ENCODE measurements at places on chromosomes 7 and 10.

DNA sequence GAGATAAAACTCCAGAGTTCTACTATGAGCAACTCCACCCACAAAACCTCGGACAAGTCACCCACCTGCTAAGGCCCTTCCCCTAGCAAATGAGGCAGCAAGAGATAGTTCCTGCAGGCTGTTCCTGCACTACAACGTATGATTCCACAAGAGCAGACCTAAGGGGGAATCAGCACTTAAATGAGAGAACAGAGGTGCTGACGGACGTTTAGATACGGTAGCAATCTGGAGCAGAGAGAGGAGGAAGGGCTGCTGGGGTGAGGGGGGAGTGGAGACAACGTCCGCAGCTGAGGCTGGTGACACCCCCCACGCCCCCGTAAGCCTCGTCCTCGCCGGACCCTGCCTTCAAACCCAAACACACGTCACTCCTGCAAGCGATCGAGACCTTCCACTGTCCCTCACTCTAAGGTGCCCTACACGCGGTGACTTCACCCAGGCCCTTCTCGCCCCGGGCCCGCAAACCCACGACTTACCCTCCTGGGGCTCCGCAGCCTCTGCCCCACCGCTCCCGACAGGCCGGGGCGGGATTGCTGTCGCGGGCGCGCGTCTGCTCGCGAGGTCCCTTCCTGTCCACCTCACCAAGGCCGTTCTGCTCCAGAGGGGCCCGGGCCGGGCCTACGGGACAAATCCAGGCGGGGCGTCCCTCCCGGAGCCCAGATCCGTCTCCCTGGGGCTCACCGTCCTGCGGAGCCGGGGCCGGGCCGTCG lies 635 bp downstream of the ZNF12 start:
- DNase-seq, result no peak

- no peak for DNase-seq
Measured at GRCh38 chr7:112556633-112557032, 75.8 kb downstream of the LSMEM1 start.

DNA sequence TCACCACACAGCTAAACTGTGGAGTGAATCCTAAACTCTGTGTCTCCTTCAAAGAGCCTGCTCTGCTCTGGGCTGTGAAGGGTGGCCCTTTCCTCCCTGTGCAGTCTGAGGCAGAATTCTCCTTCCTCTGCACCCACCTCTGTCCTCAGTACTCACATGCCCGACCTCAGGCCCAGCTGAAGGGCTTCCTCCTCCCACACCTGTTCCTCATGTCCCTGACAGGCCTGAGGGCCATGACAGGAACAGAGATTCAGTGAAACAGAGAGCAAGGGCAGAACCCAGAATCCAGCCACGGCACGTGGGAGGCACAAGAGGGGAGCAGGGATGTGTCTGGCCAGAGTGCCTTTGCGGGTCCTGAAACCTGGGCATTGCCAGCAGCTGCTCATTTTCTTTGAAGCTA lies 13.9 kb downstream of the CREB3L2 start:
- DNase-seq, result no peak

DNA sequence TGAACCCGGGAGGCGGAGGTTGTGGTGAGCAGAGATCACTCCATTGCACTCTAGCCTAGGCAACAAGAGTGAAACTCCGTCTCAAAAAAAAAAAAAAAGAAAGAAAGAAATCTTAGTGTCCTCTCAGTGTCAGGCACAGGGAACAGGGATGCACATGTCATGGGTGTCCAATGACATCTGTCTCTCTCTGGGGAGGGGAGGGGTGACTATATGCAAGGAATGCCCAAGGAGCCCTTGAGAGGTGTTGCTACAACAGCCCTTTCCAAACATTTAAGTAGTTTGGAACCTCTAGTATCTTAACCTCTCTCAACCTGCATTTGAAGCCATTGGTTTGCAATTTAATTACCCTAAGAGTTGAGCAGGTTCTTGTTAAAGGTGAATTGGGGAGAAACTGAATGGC lies 28.9 kb downstream of the PDLIM1 start:
- DNase-seq, result no peak

DNA sequence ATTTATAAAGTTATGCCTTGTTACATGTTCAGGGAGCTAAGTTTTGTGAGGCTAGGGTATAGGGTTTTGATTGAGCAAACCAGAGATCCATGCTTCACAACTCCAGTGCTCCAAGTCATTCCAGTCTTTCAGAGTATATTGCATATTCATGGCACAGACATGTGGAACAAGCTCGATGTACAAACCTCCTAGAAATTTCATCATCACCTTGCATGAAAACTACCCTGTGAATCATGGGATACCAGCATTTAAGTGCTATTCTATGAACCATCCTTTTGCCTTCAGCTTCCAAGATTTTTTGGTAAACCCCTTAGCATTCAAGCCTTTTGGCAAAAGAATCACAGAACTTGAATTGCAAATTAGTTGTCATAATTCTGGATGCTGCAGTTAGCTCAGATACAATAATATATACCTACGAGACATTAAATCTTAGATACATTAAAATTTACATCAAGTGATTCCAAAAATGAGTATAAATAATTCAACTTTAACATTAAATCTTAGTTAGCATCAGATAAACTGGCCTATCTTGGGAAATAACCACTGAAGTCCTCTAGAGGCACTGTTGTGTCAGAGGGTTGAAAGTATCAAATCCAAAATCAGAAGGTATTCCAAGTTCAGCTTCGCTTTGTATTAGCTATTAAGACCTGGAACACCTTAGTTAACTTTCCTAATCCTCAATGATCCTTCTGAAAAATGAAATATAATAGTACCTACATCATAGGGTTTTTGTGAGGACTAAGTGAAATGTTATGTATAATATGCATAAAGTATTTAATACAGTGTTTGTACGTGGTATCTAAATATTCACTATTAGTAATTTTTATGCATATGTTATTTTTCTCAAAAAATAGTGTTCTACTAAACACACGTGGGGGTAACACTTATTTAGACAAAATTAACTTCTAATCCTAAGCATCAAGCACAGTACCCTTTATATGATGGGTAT lies 55.5 kb upstream of the CABCOCO1 start:
- no peak for DNase-seq

DNA sequence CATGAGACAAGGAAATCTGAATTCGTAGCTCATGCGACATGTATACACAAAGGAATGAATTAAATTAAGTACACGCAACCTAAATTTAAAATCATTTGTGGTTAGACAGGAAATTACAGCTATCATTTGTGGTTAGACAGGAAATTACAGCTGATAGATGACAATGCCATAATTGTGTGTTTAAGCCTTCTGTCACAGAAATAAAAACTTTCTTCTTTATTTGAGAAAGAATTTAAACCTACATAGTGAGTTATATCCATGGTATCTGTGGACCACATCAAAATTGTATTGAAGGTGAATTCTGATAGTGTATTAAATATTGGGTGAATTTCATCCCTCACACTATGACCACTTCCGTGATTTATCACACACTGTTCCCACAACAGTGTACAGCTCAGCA lies 362.9 kb downstream of the MAGI2 start:
- no peak for DNase-seq

GRCh38 chr7:155945670-155946325 lies 133.5 kb upstream of the SHH start:
- DNase-seq, result no peak

GRCh38 chr10:30834651-30835050 lies 197.0 kb downstream of the ZNF438 start:
- no peak for DNase-seq
